Tibial nerve (tissue), 4 donors: ENCODE measurements at places on chromosomes 6 and 20.

GRCh38 chr20:51067792-51068191, 44.9 kb upstream of the KCNG1 start:
- DNase-seq, result no peak

GRCh38 chr6:157586088-157586414, 205.1 kb downstream of the ZDHHC14 start:
- DNase-seq, result no peak

DNA sequence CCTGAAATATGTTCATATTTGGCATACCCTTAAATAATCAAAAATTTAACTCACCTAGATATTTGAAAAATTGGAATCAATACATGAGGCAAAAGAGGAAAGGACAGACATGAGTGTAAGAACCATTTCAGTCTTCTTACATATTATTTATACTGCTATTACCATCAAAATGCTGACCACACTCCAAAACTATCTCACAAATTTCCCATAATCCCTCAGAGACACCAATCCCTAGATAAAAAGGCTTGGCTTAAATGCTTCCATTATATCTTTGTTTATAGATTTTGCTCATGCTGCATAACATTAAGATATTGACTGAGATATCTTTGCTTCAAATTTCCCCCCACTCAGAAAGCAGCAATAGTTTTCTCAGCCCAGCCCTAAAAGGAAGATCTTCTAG, 11.7 kb upstream of the NT5DC1 start:
- no peak for DNase-seq

DNA sequence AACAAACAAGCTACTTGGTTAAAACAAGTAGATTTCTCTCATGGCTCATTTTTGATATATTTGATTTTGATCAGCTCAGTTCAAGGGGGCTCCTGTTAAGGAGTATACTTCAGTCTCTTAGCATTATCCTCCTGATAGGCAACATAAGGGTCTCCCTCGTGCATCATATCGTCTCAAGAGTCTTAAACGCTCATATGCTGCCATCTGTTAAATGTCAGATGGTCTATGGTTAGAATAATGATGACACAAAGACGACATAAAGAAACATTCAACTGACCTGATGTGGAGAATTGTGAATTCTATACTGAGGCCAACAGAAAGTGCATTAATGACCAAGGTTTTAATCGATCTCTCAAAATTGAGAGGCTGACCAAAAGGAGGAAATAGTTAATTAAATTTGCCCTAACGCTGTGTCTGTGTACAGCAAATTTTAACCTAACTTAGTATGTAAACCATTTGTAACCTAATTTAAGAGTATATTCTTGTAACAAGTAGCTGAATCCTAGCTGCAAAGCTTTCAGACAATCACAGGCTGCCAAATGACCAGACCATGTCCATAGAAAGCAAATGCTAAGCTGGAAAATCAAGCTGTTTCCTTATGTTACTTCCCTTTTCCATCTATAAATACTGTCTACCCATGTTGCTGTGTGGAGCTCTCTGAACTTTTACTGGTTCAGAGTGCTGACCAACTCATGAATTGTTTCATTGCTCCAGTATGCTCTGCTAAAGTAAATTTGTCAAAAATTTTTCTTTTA, 1688.5 kb downstream of the GRIK2 start:
- DNase-seq, result no peak

GRCh38 chr20:13915284-13915683, 75.1 kb downstream of the SEL1L2 start:
- no peak for DNase-seq

- DNase-seq, result no peak
Measured at GRCh38 chr20:58587467-58587866, 63.6 kb upstream of the STX16 start.

DNA sequence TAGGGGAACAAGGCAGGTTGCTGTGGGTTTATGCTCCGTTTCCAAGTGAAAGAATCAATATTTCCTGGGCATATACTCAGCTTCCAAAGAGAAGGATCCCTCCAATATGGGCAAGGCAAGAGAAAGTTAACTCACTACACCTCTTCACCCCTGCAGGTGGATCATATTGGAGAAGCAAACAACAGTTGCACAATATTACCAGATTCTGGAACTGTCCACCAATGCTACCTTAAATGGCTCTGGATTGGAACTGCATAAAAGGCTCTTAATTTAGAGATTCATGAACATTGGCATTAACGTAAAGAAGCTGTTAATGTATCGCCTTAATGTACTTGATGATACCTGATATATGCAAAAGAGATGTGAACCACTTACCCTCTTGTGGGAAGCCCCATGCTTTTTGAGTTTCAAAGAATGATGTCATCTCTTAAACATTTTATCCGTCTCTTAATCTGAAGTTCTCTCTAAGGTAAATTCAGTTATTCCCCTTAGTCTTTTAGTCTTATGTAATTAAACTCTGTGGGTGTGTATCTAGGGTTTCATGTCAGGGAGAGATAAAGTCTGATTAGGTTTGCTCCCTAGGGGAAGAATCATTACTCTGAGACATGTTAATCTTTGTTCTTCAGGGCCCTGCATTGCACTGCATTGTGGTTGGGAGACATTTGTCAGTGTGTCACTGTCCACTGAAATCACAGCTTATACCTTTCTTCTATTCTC, 99.5 kb downstream of the PHACTR1 start:
- DNase-seq, result no peak

DNA sequence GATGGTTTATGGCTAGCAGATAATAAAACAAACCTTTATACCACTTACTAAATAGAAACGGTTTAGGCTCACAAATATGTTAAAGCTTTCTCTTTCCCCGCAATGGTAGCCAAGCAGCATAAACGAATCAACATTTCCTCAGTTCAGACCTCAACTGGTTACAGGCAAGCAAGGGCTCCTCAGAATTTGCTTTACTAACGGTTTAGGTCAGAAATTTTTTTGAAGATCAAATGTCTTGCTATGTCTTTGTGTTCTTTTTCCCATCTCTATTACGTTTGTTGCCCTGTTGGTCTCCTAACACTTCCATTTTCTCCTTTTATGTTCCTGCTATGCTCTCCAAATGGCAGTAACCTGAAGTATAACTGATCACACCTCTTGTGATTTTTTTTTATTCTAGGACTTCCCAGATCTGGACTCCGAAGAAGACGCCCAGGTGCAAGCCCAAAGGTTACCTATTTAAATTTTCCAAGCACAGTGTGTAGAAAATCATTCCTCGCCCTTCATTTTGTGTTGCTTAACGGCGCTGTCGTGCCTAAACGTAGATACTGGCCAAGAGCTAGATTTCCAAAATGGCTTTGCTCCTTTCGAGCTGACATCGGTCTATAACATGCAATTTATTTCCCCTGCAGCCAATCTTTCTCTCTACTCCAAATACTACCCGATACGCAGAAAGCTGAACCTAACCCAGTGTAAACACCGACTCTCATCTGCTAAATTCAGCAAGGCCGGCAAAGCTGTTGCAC, 717 bp upstream of the ASF1A start:
- no peak for DNase-seq

GRCh38 chr6:37158508-37158907, 11.4 kb upstream of the PIM1 start:
- DNase-seq, result no peak

DNA sequence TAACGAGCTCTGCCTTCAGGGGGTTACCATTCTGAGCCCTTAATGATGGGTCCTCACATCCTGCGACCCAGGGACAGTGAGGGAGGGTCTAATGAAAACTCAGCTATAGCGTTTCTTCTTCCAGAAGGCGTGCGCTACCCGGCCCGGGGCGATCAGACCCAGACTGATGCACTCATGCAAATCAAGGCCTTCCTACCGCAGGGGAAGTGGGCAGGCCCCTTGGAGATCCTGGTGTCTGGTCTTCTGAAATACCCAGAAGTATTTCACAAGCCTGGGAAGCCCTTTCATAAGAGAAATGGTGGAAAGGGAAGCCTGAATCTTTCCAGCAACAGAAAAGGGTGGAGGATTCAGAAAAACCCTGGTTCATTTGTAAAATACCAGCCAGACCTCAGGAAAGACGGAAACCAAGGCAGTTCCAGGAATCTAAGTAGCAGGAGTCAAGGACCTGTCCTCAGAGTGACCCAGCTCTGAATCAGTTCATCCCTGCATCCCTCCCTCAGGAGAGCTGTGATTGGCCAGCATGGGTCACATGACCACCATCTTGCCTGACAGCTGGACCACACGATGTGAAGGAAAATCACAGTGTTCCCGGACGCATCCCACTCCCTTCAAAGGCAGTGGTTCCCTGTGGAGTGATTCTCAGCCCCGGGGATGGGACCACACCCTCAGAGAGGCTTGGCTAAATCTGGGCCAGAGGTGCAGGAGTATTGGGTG, 12.7 kb downstream of the BFSP1 start:
- DNase-seq, result peak; percentile 43

DNA sequence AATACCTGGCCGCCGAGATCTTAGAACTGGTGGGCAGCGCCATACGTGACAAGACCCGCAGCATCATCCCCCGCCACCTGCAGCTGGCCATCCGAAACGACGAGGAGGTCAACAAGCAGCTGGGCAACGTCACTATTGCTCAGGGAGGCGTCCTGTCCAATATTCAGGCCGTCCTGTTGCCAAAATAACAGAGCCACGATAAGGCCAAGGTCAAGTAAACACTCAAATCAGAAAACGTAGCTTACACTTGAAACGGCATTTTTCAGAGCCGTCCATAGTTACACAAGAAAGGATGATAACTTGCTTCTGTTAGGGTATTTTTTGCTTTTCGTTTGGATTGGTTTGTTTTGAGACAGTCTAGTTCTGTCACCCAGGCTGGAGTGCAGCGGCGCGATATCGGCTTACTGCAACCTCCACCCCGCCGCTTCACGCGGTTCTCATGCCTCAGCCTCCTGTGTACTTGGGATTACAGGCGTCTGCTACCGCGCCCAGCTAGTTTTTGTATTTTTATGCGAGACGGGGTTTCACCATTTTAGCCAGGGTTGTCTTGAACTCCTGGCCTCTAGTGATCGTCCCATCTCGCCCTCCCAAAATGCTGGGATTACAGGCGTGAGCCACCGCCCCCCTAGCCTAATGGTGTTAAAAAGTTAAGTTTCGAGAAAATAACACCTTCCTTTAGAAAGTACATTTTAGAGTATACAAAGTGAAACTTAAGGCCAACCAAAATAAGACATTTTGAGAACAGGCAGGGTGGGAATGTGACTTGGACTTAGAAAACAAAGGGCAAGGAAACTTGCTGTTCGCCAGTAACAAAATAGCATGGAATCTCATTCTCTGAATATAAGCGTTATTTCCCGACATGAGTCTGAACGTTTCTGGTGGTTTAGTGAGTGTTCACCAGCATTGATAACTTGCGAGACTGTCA, 42.8 kb upstream of the HFE start:
- DNase-seq, result no peak

- peak; percentile 18 for DNase-seq
Measured at GRCh38 chr20:461254-462198, 807 bp downstream of the TBC1D20 start.

- DNase-seq, result no peak
Measured at GRCh38 chr20:58192567-58192966, 35.9 kb downstream of the ANKRD60 start.

GRCh38 chr20:53070706-53071392, 98.7 kb downstream of the TSHZ2 start:
- no peak for DNase-seq

GRCh38 chr20:48298851-48299484, 513.7 kb upstream of the SULF2 start:
- no peak for DNase-seq

DNA sequence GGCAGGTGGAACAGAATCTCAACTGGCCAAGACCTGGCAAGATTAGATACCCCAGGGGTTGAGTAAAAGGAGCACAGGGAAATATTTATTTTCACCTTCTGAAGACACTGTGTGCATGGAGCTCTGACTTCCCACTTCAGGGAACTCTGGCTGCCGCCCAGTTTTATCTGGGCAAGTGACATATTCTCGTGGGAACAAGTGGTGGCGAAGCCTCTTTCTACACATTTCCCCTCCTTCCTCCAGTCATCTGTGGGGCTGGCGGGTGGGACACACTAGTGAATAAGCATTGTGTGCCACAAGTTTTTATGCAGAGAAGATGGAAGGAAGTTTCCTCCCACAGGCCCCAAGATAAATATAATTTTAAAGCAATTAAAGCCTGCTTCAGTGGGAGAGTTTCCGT, 23.6 kb downstream of the NSFL1C start:
- DNase-seq, result no peak

- no peak for DNase-seq
Measured at GRCh38 chr6:25660512-25660911, 8.5 kb downstream of the SCGN start.

GRCh38 chr20:57231951-57232428, 34.5 kb downstream of the BMP7 start:
- no peak for DNase-seq

DNA sequence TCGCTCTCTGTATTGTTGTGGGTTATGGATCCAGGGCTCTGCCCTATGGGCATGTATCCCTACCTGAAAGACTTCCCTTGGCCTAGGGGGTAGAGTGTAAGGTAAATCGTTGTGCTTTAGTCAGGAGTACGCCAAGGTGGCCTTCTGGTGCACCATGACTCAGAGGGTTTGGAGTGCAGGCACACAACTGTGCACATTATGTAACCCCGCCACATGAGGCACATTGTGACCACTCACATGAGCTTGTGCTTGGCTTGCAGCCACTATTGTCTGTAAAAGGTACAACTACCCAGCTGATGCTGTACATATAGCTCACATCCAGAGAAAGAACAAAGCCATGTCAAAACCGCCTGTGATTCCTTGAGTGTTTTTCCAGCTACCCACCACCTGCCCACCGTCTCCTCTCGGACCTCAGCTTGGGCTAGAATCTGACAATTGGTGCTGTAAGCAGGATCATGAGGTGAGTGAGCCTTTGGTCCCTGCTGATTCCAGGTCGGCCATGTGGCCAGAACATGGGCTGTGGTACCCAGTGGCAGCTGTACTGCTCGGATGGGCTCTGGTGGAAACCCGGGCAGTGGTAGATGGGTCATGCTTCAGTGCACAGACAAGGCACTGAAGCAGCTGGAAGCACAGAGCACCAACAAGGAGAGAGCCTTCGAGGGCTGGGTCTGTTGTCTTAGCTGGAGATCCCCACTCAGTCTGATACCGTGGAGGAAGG, 33.8 kb downstream of the HDDC2 start:
- DNase-seq, result no peak

- DNase-seq, result no peak
Measured at GRCh38 chr20:19370076-19371075, 157.9 kb downstream of the SLC24A3 start.

GRCh38 chr20:23245553-23246181, 104.9 kb upstream of the NXT1 start:
- DNase-seq, result no peak

GRCh38 chr20:19094959-19095541, 117.4 kb upstream of the SLC24A3 start:
- DNase-seq, result no peak

DNA sequence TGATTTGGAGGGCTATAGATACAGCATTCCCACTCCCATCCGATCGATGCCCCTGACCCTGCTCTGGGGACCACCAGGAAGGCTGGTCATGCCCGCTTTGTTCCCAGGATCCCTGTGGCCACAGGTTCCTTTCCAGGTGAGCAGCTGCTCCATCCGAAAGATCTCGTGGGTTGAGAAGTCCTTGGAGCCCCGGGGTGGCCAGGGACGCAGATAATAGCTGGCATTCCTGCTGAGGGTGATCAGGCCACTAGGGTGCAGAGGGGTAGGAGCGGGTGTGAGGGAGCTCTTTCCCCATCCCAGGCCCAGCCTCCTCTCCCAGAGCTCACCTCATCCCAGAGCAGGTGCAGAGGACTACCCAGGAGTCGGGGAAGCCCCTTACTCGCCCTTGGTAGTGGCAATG, 7.4 kb downstream of the ADAM33 start:
- no peak for DNase-seq

- no peak for DNase-seq
Measured at GRCh38 chr6:145003145-145003544, 718.0 kb downstream of the UTRN start.
